ENCODE measurements at places on chromosomes 7 and 10.

- no peak for DNase-seq
Measured at GRCh38 chr10:110446954-110447608, 50.6 kb upstream of the DUSP5 start.

GRCh38 chr7:125316466-125316865, 386.8 kb upstream of the POT1 start:
- DNase-seq: peak; percentile 27

DNA sequence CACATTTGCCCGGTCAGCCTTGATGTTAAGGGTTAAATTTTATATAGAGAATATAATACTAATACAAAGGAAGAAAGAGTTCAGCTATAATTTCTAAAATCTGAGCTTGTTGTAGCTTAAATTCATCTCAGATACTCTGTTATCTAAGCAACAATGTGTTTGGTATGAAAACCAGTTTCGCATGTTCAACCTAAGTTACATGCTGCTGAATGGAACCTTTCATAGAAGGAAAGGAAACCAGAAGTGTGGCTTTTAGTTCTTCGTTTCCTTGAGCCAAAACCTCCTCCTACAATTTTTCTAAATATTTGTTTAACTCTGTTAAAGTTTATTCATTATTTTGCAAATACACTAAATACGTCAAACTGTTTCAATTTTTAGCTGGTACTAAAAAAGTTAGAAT, 18.5 kb downstream of the AGR2 start:
- DNase-seq: no peak

GRCh38 chr10:79946271-79947082, 2.4 kb downstream of the SFTPD start:
- DNase-seq: no peak

GRCh38 chr10:68561865-68562649, 1.9 kb downstream of the TET1 start:
- DNase-seq: no peak

DNA sequence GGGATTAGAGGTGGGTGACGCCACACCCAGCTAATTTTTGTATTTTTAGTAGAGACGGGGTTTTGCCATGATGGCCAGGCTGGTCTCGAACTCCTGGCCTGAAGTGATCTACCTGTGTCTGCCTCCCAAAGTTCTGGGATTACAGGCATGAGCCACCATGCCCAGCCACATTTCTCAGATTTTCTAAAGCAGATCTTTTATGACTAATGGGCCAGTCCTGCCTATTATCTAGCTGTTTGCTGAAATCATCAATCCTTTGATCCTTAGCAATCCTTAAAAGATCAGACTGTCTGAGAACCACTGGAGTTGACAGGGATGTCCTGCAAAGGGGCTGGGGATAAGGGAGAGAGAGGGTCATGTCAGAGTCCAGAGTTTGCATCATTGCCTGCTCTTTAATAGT, 21.2 kb upstream of the ABCA13 start:
- no peak for DNase-seq

DNA sequence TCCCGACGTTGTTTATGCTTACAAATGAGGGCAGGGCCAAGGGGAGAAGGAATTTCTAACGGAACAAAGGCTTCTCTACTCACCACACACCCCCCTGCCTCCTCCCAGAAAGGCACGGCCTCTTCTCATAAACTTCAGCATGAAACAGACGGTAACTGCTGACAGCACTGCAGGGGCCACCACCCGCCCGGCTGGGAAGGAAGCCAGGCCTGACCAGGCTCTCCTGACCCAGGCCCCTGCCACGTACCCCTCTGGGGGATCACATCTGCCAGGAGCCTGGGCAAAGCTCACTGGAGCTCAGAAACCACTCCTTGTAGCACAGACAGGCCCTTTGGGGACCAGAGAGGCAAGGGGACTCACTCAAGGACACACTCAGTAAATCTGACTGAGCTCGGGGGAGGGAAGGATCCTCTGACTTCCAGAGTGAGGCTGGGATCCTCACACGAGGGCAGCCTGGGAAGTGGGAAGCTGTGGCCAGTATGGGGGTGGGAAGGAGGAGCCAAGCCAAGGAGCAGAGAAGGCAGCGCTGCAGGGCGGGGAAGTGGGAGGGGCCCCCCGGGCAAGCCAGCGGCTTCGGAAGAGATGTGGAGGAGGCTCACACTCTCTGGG, 46.1 kb downstream of the ZCCHC24 start:
- DNase-seq: peak; percentile 41

DNA sequence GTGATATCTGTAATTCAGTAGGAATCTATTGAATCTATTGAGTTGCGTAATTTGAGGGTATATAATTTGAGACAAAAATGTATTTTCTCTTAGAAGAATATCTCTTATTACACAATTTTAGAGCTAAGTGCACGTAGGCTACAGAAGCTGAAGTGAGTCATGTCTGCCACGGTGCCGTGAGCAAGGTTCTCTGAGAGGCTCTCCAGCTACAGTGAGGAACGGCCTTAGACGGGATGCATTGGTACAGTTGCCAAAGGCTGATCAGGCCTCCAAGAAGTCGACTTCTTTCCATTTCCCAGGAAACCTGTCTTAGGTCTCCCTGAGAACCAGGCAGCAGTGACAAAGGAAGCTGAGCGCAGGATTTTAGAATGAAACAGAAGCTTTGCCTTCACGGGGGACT, 28.6 kb downstream of the TCERG1L start:
- DNase-seq: no peak

- DNase-seq: no peak
Measured at GRCh38 chr10:121668314-121669027, 70.2 kb upstream of the FGFR2 start.

GRCh38 chr10:1434912-1435692, 302.2 kb downstream of the ADARB2 start:
- DNase-seq: no peak

DNA sequence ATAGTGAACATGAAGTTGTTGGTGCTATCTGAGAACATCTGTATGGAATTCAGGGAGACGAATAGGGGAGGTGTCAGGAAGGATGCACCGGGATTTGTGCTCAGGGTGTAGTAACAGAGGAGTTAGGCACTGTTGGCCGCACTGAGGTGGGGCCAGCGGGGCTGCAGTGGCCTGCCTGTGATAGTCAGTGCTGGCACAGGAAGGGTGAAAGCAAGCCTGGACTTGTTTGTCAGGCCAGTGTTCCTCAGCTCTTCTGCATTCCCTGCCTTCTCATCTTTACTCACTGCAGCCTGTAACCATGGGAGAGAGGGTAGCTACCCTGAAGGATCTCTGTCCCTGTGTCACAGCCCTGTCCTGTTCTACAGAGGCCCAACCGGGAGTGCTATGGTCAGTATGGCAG, 81.3 kb downstream of the SH2D4B start:
- DNase-seq: no peak

DNA sequence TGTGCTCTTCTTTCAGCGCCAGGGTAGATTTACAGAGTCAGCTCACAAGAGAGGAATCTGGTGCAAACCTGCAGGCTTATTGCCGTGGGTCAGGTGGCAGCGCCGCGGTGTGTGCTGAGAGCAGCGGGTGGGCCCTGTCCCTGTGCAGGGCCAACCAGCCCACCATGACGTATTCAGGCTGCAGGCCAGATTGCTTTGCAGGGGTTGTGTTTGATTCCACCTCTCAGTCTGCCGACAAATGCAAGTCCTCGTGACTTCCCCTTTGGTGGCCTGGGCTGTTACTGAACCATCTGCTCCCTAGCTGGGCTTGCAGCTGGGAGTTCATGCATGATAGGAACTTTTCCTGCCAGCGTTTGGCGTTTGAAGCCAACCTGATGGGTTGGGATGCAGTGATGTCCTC, 66.7 kb upstream of the LEP start:
- DNase-seq: no peak

- no peak for DNase-seq
Measured at GRCh38 chr7:91941450-91941849, 788 bp downstream of the AKAP9 start.

GRCh38 chr7:65250697-65251395, 122.8 kb upstream of the ZNF92 start:
- DNase-seq: no peak

DNA sequence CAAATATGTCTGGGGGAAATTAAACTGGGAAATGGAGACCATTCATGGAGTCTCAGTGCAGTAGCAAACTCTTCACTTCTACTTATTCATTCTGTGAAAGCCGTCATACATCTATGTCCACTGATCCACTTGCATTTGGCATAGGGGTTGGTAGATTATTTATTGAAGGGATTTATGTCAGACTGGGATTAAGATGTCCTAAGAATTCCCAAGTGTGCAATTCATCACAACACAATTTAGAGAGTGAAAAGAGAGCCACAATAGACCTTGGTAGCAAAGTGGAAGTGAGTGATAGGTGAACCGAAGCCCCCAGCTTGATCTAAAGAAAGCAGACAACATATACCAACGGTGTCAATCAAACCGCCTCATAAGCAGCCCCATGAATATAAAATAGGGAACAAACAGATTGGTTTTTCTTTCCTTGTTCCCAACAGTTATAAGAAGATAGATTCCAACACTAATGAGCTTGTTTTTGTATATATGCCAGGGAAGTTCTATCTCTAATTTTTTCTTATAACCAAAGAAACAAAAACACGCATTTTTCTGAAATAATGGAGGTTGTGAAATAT, 234.3 kb downstream of the CACNA2D1 start:
- no peak for DNase-seq

DNA sequence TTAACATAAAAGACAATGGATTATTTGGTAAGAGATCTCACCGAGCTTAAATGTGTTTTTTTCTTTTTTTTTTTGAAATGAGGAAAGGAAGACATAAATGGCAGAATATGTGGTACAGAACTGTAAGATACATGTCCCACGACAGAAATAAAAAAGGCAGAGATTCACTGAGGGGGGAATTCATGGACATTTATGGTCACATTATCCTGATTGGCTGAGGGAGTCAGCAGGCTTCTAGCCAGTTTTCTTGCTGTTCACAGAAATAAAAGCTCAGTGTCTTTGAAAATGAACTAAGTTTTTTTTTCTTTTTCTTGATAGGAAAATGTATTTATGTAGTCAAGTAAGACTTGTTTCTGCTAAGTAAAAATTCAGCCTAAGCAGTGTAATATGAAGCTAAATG, 8.2 kb upstream of the FAS start:
- DNase-seq: no peak

DNA sequence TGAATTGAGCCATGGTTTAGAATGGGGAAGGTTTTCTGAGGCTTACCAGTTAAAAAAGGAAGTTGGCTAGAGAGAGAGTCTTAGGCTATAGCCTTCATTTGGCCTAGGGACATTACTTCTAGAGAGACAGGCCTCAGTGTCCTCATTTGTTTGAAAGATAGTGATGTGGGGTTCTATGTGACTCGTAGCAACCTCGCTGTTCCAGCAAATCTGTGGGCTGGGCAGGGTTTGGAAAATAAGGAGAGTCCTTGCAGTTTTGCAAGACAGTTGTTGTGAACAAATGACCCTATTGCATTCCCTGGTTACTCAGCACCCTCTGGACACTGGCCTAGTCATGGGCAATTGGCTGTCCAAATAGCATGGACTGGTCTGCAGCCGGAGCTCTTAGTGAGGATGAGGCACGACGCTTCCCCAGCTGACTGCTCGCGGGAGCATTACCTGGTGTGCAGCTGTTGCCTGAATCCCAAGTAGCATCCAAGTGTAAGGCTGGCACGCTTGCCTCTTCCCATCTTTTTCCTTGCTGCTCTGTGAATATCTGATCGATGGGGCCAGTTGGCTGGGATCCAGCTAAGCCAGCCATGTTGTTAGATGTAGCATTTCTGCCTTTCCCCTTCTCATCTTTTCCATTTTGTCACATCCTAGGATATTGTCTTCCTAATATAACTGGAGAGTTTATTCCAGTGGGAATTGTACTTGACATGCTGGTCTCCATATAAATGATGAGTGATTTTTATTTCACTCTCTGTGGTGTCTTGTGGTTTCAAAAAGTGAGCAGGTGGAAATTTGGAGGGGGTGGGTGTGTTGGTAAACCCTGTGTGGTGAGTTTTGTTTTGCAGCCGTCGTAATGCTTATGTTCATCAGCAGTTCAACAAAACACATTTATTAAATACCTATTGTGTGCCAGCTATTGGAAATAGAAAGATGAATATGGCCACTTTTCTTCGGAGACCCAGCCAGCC, 99.8 kb downstream of the SND1 start:
- DNase-seq: peak; percentile 82

DNA sequence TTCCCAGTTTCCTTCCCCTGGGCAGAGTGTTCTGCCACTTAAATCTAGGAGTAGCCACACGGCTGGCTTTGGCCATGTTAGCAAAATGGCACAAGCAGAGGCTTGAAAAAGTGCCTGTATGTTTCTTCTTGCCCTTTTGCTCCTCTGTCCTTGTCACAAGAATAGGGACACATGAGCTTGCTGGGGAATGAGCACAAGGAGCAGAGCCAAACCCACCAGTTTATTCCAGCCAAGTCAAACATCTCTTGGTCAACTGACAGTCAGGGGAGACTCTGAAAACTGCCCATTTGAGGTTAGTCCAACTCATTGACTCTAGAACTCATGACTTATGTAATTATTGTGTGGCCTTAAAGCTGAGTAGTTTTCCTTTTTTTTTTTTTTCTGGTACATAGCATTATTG, 739.7 kb upstream of the FZD8 start:
- DNase-seq: no peak

- DNase-seq: no peak
Measured at GRCh38 chr7:144862612-144863319, 26.9 kb upstream of the TPK1 start.

GRCh38 chr7:98200364-98200763, 10.9 kb upstream of the BHLHA15 start:
- DNase-seq: no peak

DNA sequence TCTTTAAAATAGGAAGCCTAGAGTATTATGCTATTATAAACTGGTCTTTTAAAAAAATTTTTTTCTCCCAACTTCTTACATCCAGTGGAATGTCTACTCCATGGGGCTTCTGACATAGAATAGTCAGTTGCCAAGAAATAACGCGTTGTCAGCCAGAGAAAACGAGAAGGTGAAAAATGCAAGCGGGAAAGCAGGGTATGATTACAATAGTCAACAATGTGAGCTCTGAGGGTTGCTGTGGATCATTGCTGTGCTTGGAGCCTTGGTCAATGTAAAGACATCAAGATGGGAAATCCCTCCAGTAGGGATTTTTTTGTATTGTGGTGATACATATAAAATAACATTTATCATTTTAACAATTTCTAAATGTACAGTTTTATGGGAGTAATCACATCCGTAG, 27.6 kb upstream of the PLPP4 start:
- DNase-seq: no peak

DNA sequence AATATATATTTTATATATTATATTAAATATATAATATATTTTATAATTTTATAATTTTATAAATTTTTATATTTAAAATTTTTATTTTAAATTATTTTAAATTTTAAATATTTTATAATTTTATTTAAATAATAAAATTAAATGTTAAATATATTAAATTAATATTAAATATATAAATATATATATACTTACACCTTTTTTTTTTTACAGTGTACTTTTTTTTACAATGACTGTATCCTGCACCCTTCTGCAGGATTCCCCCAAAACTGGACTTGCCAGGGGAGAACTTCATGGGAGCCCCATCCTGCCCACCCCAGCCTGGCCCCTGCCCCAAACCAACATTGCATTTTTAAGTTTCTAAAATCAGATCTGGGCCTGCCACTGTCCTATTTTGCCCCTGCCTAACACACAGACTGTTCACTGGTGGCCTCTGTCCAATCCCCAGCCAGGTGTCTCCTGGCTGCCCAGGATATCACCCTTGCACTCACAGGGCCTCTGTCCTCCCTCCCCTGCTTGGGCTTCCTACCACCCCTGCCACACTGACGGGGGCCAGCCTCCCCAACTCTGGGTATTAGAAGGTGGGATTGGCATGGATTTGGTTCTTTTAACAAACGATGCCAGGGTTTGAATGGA, 138.0 kb downstream of the ADCY1 start:
- DNase-seq: no peak

GRCh38 chr10:77593771-77594470, 43.7 kb downstream of the KCNMA1 start:
- DNase-seq: no peak
